Stimulated activated naive CD4-positive, alpha-beta T cell treated with Interleukin-2 at 50 U/mL for 16 hours (primary cell): ENCODE measurements at places on chromosomes 3 and 15.

GRCh38 chr3:127560051-127560787 is 30.3 kb downstream of the TPRA1 start:
- DNase-seq: no peak

- DNase-seq: no peak
These were observed 1.1 kb downstream of the HYAL3 start for GRCh38 chr3:50297896-50298725.

DNA sequence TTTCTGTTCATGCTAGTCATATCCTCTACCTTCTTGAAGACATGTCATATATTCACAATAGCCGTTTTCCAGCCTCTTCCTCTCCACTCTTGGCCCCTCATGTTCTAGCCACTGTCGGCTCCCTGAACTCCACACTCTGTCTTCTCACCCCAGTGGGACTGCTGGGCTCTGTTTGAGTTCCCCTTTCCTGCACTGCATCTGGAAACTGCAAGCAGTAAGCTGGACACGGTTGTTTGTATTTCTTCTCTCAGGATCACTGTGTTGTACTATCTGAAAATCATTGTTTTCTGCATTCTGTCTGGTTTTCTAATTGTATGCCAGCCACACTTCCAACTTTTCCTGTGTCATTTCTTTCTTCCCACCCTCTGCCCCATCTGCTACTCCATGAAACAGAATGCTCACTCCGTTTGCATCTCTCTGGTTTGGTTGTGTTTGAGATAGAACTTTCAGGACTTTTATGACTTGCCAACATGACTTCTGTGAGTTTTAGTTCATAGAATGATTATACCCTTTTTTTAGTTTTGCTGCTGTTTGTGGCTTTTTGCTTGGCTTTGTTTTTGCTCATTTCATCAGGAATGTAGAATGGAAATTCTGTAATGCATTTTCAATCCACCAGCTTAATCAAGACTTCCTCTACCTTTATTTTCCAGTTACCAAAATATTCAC is 192.3 kb downstream of the PLCL2 start:
- DNase-seq: no peak

- no peak for DNase-seq
These were observed 3.0 kb upstream of the TKT start for GRCh38 chr3:53258600-53259426.

- no peak for DNase-seq
These were observed 94.9 kb upstream of the ATP2B2 start for GRCh38 chr3:10600296-10600714.

GRCh38 chr3:64467255-64467944 is 220.4 kb downstream of the ADAMTS9 start:
- no peak for DNase-seq

DNA sequence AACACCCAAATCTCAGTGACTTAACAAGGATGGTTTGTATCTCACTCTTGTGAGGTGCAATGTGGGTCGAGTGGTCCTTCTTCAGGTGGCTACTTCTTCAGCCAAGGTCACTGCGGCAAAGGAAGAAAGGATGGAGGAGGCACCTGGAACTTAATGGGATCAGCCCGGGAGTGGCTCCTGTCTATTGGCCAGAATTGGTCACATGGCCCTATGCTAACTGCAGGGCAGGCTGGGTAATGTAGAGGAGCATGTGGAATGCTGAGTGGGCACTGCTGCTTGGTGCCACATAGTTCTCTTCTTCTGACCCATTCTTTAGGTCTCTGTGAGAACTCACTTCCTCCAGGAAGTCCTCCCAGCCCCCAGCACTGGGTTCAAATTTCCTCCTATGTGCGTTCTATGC is 20.3 kb upstream of the FAM3D start:
- DNase-seq: no peak

DNA sequence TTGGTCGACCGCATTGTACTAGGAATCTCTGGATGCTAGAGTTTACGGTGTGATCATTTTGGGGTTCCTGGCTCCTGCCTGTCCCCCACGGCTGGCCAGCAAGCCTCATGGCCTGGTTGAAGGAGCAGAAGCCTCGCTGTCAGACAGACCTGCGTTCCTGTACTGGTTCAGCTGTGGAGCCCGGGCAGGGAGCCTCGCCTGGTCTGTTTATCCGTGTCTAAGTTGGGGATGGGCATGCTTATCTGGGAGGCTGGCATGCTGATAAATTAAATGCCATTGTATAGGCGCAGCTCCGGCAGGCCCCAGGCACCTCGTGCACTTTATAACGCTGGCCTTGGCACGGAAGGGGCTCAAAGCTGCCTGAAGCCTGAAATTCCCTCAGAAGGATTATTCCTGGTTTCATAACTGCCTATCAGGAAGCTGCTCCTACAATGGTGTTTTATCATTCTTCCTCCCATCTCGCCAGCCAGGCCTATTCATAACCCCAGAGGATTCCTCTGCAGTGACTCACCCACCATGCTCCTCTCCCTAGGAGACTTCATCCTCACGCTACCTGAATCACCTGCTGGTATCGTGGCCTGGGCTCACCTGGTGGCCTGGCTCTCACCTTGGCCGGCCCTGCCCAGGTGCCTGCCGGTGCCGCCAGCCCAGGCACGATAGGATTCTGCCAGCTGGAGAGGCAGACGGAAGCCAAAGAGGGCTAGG is 110.9 kb downstream of the ASB7 start:
- DNase-seq: no peak

GRCh38 chr3:110262896-110263295 is 808.7 kb upstream of the NECTIN3 start:
- DNase-seq: no peak

GRCh38 chr3:39361252-39361927 is 21.8 kb upstream of the SLC25A38 start:
- DNase-seq: peak; percentile 57

DNA sequence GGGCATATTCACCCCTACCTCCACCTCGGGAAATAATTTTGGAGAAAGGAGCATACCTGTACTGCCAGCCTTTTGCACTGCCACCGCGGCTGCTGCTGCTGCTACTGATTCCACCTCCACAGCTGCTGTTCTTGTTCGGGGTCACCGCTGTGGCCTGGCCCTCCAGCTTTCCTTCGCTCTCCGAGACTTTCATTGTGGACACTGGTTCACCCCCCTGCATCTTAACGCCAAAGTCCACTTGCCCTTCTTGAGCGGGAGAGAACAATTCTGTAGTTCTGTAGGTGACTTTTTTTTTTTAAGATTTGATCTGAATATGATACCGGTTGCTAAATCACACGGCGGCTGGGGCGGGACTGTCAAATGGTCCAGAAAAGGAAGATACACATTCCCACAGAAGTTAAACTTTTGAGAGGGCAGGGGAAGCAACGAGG is 701 bp downstream of the OSBPL11 start:
- DNase-seq: no peak

DNA sequence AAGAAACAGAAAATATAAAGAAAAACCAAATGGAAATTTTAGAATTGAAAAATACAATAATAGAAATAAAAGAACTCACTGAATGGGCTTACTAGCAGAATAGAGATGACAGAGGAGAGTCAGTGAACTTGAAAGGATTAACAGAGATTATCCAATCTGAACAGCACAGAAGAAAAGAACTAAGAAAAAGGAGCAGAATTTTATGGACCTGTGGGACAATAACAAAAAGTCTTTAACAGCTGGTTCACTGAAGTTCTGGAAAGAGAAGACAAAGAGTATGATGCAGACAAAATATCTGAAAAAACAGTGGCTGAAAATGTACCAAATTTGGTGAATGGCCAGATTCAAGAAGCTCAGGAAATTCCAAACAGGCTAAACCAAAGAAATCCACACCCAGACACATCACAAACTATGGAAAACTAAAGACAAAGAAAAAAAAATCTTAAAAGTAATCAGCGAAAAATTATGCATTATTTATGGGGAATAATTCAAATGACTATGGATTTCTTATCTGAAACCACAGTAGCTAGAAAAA is 9.7 kb upstream of the GNB5 start:
- DNase-seq: no peak

DNA sequence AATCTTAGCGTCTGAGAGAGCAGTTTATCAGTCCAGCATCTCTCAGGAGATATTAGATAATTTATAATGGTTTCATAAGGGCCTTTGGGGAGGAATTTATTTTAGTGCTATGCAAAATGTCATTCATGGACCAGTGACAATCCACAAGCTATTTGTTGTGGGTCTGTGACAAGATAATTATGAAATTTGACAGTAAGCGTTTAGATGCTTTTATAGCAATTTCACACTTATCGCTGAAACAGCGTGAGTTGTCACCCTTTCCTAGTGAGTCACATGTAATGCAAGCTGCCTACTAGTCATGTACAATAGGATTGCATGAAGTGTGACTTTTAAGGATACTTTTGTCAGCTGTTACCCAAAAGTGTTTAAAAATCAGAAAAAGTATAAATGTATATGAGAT is 315.6 kb upstream of the THBS1 start:
- DNase-seq: no peak

- DNase-seq: no peak
These were observed 50.6 kb upstream of the ULK4 start for GRCh38 chr3:42012383-42012934.

DNA sequence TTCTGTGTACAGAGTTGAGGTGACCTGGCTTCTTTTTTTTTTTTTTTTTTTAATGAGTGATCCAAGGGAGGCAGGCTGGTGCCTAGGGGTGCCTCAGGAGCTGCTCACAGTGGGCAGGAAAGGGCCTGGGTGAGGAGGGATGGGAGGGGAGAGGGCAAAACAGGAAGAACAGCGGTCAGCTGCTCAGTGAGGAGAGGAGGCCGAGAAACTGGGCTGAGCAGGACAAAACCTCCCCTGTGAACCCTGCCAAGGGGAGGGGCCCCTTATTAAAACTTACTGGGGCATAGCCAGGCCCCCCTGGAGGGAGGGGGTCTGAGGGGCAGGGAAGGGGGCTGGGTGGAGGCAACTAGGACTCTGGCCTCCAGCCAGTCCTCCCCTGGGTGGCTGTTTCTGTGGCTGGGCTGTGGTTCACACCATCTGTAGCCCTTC is 3.5 kb downstream of the PLEKHO2 start:
- no peak for DNase-seq

GRCh38 chr15:41523097-41523496 is 9.5 kb upstream of the LTK start:
- DNase-seq: no peak

DNA sequence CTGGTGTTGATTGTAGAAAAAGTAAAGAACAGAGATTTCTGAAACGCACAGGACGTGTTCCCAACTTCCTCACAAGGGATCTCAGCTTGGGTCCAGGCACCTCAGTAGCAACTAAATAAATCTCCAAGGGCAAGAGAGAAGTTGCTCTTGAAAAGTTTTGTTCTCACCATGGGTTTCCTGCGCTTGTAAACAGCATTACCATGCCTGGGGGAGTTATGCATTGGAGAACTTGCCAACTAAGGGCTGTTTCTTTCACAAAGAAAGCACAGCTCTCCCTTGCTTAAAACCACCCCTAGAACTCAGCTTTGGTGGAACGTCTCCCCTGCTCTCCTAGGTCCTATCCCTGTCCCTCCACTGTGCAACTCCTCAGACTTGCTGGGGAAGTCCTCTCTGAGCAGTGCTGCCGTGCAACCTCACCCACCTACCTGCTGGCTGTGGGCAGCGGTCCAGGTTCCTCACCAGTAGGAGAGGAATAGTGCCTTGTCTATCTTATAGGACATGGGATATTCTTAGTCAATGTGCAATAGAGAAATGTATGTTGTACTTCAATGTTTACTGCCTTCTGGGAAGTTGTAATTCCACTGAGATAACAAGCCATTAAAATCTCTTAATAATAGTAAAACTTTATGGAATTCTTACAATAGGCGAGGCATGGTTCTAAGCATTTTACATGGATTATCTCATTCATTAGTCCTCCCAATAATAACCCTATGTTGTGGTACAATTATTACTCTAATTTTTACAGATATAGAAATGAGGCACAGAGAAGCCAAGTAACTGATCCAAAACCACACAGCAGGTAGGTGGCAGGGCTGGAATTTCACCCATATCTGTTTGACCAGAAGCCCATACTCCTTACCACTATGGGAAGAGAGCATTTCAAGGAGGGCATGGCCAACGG is 51.5 kb downstream of the UMPS start:
- DNase-seq: no peak

GRCh38 chr15:92097474-92098178 is 244.1 kb downstream of the SLCO3A1 start:
- peak; percentile 21 for DNase-seq
